ENCODE measurements at places on chromosomes 13 and 19.

DNA sequence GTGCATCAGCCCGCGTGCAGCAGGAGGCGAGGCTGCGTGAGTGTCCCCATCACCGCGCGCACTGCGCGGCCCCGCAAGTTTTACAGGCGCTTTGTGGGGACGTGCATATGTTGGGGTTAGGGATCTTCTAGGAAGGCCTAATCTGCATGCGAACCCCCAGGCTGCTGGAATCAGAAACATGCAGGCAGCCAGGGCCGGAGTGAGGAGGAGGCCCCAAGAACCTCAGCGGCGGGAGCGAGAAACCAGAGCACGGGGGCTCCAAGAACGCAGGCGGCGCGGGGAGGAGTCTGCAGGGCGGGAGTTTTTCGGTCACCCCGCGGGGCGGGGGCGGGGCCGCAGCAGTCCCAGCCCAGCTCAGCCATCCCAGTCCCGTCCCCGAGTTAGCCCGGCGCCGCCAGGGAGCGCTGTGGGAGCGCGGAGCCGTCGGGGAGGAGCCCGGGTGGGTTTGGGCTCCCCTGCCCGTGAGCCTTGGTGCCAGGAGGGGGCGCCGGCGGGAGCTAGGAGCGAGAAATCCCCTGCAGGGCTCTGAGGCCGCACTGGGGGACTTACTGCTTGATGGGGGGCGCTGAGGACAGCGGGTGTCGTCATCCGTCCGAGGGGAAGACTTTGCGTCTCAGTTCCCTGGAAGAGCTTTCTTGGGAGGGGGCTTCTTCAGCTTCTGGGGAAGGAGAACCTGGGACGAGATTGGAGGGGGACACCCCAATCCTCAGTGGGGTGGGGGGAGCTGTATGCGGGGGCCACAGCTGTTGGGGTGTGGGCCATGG lies 933 bp upstream of the NRTN start:
- peak; percentile 94 for DNase-seq

GRCh38 chr19:17294051-17294891 lies 9.0 kb downstream of the ABHD8 start:
- DNase-seq = peak; percentile 21

GRCh38 chr19:752652-753517 lies 2.0 kb downstream of the MISP start:
- DNase-seq = no peak

- DNase-seq = no peak
These were observed 573 bp upstream of the ERCC5 start for GRCh38 chr13:102845289-102845629.

- DNase-seq = no peak
These were observed 17.4 kb upstream of the FEM1A start for GRCh38 chr19:4774136-4774535.

- DNase-seq = no peak
These were observed 147.4 kb downstream of the RNF17 start for GRCh38 chr13:24911133-24911908.

GRCh38 chr19:10718205-10719196 lies 622 bp downstream of the DNM2 start:
- DNase-seq = peak; percentile 34

DNA sequence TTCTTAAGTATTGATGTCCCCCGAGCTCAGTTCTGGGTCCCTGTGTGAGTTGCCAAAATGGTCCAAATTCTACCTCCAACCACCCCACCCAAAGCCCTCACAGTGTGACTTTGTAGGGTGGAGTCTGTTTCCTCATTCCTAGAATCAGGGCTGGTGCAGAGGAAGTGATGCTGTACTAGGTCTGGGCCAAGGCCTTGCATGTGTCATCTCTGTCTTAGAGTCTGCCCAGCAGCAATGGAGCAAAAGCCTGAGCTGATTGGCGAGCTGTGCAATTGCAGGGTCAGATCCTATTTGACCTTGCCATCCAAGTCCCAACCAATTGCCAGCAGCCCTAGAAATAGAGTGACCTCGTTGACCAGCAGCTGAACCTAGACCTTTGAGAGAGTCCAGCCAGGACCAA lies 97.0 kb upstream of the ANKRD10 start:
- no peak for DNase-seq

- no peak for DNase-seq
These were observed 60.6 kb downstream of the LHFPL6 start for GRCh38 chr13:39542361-39542760.

DNA sequence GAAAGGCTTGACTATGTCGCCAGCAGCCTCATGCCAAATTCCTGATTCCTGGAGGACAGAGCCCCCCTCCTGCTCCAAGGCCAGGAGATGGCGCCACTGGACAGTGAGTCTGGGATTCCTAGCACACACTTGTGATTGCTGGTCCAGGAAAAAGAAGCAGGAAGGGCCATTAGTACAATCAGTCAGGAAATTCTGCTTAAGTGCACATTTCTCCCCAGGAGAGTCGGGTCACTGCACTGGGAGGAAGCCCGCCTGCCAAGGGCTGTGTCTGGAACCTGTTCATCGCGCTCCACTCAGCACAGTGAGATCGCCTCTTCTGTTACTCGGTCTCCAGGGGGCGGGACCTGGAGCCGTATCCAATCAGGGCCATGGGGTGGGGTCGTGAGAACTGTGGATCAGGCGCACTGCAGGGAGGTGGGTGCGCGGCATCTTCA lies 65.1 kb downstream of the ZNF823 start:
- no peak for DNase-seq

- peak; percentile 69 for DNase-seq
These were observed 413.9 kb downstream of the COG6 start for GRCh38 chr13:40069173-40070044.

GRCh38 chr19:57099199-57099661 lies 20.6 kb upstream of the USP29 start:
- peak; percentile 27 for DNase-seq

DNA sequence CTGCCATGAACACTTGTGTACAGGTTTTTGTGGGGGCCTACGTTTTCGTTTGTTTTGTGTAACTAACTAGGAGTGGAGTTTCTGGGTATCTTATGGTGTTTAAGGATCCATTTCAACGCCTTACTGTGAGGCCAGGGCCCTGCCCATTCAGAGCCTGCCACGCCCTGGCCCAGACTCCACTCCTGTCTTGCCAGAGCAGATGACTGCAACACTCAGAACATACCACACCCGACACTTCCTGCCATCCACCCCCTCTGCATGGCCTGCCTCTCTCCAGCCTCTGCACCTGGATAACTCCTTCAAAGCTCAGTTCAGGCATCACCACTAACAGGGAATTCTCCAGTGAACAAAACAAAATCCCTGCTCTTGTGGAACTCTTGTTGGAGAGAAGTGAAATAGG lies 43.2 kb downstream of the RGCC start:
- DNase-seq = no peak

GRCh38 chr13:35354285-35354684 lies 122.2 kb downstream of the MAB21L1 start:
- no peak for DNase-seq

DNA sequence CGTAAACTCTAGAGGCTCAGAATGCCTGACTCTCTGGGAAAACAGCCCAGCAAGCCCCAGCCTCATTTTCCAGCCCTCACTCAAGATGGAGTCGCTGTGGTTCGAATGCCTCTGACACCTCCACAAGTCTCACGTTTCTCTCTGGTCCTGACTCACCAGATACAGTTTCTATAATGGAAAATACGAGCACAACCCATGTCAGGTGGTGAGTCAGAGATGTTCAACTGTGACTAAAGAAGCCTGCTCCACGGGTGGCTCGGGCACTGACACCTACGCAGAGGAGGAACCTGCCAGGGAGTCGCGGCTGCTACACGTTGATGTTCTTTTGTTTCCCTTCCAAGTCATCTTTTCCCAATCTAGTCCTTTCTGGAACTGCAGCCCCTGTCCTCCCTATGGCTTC lies 87.1 kb upstream of the STK24 start:
- peak; percentile 74 for DNase-seq

- DNase-seq = no peak
These were observed 22.8 kb upstream of the NDUFS7 start for GRCh38 chr19:1360818-1361461.

GRCh38 chr19:32543115-32543900 lies 37.7 kb upstream of the PDCD5 start:
- DNase-seq = no peak

GRCh38 chr19:50721441-50722137 lies 1.6 kb upstream of the CLEC11A start:
- DNase-seq = no peak

GRCh38 chr19:2618611-2619010 lies 83.9 kb downstream of the GNG7 start:
- DNase-seq = peak; percentile 88

DNA sequence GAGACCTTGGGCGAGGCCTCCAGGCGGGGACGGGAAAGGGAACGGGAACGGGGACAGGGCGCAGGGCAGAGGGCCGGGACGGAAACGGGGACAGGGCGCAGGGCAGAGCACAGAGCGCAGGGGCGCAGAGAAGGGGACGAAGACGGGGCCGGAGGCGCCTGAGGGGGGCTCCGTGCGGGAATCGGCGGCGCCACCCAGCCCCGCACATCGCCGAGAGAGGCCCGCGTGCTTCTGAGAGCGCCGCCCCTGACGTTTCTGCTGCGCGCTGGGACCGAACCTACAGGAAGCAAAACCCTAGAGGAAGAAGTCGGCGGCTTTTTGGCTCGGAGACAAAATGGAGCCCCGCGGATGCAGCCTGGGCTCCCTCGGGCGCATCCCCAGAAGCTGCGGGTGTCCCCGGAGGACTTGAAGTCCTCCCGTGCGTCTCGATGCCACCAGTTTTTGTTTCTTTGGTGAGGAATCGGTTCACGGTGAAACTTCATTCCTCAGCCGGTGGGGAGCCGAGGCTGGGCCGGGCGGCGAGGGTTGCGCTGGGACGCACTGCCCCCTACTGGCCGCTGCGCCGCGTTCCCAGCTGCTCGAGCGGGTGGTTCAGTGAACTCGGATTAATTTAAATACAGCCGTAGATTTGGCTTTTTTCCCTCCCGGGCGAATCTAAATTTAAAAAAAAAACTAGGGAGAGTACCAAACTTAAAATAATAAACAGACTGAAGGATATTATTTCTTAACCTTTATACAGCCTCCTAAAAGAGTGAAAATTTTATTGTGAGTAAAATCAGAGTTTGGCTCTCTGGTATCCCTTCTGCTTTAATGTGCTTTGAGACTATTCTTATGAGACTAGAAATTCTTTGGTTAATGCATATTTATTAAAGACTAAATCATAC lies 350.0 kb upstream of the ARGLU1 start:
- peak; percentile 41 for DNase-seq

DNA sequence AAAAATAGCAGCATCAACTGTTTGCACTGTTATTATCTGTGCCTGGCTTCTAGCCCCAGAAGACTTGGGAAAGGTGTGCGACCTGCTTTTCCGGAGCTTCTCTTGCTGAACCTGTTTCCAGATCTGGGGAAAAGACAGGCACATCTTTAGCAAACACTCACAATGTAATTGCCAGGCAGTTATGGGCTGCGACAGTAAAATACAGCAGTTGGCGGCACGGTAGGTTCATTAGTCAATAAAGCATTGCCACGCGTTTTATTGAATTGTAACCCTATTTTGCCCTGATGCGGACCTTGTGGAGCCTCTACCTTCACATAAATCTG lies 223.7 kb upstream of the TSHZ3 start:
- no peak for DNase-seq

DNA sequence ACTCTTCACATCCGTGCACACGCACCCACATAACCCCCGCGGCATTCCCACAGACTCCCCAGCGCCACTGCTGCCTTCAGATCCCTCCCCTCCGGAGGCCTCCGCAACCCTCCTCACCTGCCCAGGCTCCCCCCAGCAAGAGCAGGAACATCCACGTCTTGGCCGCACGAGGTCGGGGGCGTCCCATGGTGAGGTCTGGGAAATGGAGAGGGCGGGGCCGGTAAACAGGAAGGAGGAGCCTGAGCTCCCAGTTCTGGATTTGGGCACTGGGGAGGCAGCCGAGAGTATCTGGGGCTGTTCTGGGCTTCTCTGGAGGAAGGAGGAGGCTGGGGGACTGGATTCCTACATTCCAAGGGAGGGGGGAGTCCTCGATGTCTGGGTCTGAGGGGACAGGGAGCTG lies 423 bp downstream of the KLK8 start:
- DNase-seq = no peak

GRCh38 chr13:97912139-97912535 lies 41.3 kb upstream of the IPO5 start:
- no peak for DNase-seq

GRCh38 chr19:41328842-41329225 lies 18.9 kb downstream of the CCDC97 start:
- DNase-seq = no peak

DNA sequence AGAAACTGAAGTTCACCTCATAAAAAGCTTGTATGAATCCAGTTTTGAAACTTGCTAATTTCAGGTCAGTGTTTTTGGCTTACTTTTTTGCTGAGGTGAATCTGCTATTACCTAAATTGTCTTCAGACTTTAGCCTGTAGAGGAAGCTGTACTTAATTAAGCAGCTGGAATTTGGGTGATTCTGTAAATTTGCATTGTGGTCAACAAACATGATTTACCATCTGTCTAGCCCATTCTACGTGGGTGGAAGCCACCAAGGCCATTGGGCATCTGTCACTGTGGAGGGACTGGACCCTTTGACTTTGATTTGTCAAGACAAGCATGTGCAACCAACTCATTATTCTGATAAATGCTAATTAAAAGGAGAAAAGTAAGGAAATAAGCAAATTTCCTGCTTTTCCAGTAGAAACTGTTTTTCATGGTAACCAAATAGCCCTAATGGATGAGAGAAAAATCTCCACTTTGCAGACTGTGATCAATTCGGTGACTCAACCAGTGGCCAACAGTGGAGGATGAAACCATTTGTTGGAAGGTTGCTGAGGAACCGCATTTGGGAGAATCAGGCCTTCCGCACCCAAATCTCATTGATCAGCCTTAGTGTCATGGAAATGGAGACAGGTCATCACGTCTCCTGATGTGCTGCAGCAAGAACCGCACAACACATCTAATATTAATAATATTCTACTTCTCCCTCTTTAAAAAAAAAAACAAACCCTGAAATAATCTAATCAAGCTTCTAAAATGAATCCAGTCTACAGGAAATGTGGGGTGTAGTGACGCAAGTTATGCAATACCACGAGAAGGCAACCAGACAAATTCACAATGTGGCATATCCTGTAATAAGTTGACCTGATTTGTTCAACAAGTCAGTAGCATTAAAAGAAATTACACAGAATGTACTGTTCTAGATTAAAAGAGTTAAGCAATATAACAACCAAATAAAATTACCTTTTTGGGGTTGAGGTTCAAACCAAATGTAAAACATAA lies 54.3 kb downstream of the GARRE1 start:
- DNase-seq = no peak

GRCh38 chr13:73608711-73609485 lies 525.3 kb downstream of the KLF12 start:
- DNase-seq = no peak

DNA sequence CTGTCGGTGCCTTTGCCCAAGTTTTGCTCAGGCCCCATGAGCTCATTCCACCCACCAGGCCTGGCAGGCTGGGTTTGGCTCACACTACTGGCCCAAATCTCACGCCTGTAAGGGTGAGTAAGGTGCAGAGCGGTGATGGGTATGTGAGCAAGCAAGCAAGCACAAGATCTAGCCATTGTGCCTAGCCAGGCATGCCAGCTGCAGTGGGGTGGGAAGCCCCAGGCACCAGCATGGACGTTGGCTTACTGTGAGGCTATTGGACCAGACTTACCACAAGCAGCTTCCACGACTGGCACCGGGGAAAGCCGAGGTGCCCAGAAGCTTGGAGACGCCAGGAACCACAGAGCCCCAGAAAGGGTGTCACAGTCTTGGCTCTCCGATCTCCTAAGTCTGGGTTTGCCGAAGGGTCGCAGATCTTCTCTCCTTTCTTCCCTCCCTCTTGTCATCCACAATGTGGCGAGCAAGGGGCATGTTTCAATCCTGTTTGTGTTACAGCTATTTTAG lies 2659.4 kb upstream of the PCDH20 start:
- no peak for DNase-seq
